ENCODE measurements at places on chromosomes 11 and 22. TPM values are rescaled to one million over a fixed set of nuclear protein-coding genes. Genes with fewer than 3 reads are reported as not detected.

DNA sequence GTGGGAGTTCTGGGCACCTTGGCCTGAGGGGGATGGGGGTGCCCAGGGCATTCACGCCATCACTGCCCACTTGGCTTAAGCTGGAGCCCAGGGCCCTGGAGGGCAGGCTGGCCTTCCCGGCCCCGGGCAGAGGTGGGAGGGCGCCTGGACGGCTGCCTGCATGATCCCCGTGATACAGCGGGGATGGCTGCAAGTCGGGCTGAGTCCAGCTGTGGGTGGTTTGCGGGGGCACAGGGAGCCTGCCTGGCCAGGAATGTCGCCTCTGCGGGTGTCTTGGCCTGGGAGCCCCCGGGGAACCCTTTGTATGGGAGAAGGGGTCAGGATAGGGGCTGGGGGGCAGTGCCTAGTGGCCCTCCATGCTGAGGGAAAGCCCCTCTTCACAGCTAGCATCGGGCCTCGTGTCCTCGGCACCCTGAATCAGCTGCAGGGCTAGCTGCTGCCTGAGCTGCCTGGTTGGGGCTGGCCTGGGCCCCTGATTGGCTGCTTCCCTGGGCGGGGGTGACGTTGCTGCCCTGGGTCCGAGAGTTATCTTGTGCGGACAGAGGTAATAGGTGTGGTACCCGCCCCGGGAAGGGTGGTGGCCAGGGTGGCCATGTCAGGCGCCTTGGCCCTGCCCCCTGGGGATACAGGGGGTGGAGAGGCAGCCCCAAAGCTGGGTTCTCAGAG, 8.3 kb downstream of the BRSK2 start:
- DNase-seq = peak; percentile 20

The SLC35F2 gene
- 3.5 TPM for total RNA-seq

The MFRP gene
- not detected for total RNA-seq

DNA sequence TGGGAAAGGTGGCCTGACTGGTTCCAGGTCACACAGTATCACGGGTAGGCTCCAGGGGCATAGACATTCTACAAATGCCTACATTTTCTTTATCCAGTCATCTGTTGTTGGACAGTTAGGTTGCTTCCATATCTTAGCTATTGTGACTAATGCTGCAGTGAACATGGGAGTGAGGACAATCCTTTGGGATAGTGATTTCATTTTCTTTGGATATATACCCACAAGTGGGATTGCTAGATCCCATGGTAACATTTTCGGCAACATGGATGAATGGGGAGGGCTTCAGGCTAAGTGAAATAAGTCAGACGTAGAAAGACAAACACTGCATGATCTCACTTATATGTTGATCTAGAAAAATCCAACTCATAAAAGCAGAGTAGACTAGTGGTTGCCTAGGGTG, 744.3 kb downstream of the NTM start:
- no peak for DNase-seq

DNA sequence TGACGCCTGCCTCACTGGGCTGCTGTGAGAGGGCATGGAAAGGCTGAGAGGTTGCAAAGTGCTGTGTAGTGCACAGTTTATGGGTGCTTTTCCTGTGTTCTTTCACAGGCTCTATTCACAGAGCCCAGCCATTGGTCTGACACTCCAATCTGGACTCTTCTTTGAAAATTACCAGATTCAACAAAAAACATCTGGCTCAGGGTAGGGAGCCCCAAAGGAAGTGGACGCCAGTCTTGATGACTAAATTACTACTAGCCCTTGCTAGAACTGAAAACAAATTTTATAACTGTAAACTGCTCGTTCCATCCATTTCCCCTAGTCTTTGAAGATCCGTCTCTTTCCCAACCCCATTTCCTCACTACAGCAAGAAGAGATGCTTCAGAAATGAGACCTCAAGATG, 178.6 kb downstream of the TENM4 start:
- DNase-seq = no peak

DNA sequence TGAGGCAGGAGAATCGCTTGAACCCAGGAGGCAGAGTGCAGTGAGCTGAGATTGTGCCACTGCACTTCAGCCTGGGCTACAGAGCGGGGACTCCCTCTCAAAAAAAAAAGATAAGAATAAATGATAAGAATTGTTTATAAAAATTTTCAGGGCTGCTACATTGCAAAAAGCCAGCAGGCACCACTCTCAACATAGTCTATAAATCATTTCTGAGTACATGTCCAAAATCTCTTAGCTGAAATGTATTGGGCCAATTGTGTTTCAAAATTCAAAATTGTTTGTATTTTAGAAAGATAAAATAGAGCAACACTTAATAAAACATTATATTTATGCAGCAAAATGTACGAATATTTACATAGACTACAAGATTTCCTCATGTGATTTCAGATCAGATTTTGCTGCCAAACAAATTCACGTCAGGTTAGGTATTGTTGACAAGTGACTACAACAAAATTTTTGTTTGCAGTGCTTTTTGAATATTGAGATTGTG, 13.9 kb downstream of the PGR start:
- DNase-seq = no peak

DNA sequence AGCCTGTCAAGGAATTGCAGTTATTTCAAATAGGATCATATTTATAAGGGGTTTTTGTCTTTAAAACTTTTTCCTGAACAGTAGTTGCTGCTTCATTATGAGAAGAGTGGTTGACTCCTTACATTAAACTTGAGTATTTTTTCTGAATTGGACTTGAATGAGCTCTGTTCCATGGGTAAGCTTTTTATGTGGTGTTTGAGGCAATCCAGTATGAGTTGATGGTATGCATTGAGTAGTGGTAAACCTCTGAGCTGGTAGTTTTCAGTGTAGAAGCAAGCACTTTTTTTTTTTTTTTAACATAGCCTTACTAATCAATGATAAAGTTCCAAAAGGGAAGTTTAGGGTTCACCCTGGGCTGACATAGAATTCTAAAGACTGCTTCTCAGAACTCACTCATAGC, 3.4 kb downstream of the KMT2A start:
- DNase-seq = no peak

DNA sequence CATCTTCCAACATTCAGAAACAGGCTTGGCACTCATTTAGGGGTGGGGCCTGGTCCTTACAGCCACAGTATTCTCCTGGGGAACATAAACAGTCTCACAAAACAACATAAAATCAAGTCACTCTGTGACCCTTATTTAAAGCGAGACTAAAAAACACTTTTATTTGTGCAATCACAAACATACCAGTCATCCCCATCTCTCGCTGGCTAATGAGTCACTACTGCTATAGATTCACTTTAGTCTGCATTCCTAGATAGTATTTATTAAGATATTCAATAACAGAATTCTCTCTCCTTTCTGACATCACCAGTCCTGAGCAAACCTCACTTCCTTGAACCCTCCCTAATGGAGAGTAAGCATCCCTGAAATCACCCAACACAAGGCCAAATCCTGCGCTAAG, 68.0 kb downstream of the ZBTB44 start:
- DNase-seq = no peak

GRCh38 chr11:115198321-115198741, 305.9 kb downstream of the CADM1 start:
- DNase-seq = no peak

DNA sequence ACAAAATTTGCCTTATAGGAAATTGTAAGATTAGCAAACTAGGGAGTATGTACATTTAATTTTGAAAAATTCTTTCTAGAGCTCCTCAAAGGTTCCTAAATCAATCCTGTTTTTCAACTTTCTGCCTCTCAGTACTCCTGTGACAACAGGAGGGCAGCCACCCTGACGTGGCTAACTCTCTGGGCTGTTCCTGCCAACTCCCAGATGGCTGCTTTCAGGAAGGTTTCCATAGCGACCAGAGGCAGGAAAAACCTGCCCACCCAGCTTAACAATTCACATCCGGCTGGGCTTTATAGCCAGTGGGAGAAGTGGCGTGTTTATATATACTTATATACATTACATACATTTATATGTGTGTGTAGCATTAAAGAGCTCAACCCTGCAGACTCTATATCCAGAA, 26.5 kb downstream of the SGSM3 start:
- no peak for DNase-seq

- no peak for DNase-seq
Observed at GRCh38 chr11:18295316-18295715, 26.6 kb downstream of the HPS5 start.

DNA sequence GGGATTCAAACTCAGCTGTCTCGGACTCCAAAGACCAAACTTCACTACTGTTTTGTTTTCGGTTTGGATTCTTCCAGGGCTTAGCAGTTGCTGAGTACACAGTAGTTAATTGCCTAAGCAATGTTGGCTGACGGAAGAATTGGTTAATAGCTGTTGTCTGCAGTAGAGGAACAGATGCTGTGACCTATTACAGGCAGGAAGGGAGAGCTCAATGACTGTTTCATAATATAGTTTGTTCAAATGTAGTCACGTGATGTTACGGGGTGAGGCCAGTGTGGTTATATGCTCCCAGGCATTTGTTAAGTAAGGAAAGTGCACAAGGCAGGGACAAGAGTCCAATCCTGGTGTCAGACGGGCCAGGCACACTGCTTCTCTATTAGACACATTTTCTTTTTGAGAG, 222.6 kb upstream of the CCDC90B start:
- no peak for DNase-seq

DNA sequence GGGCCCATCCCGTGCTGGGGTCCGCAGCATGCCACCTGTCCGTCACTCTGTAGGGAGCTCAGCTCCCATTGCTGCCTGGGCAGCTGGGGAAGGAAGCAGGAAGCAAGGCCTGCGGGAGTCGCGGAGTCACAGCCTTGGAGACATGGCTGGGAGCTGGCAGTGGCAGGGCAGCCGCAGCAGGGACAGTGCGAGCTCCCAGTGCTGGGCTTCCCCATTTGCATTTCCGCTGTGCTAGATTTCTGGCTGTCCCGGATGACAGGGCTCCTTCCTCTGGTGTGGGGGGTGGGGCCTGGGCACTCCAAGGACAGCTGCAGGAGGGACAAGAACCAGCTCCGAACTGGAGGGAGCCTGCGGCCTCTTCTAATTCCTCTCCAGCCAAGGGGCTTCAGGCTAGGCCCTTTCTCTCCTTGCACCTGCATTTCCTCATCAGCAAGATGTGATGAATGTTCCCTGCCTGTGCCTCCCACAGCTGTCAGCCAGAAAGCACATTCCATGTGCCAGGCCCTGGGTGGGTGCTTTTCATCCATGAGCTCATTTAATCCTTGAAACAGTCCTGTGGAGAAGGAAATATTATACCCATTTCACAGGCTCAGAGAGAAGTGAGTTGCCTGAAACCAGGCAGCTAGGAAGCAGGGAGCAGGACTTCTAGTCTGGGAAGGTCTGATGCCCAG, 48.0 kb downstream of the MYO7A start:
- peak; percentile 40 for DNase-seq

GRCh38 chr11:36296884-36297543, 926 bp downstream of the PRR5L start:
- no peak for DNase-seq

DNA sequence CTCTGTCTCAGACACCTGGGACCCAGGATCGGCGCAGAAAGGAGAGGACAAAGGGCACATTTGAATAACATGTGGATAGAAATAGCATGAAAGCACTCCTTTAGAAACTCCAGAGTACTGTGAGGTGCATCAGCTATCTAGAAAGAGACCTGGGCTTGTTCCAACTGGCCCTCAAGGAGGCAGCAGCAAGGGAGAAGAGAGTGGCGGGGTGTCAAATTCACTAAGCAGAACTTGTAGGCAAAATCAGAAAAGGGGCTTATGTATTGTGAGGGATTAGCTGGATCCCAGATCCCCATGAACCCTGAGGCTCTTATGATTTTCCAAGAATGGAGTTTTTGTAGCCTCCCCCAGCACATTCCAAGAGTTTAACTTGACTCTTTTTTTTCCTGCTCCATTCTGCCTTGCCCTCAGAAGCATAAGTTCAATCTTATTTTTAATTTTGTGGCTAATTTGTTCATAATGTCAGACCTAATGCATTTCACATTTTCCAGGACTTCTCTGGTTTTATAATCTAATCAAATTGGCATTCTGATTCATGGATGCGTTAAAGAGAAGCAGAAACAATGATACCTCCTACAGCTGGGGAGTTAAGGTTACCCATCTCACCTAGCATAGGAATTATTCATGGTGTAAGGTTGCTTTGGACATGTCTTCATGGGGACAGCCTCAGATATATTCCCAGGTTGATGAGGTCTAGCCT, 33.6 kb downstream of the USH1C start:
- no peak for DNase-seq

- no peak for DNase-seq
Observed at GRCh38 chr11:108218455-108218854, 4.0 kb downstream of the NPAT start.

The PLA2G3 gene
- 1.3 TPM for total RNA-seq

The SIRT3 gene
- total RNA-seq = 23.6 TPM

Measured in glutamatergic neuron (in vitro differentiated cells).